Small intestine (tissue), 16 donors: ENCODE measurements at places on chromosomes 5 and 9. TPM values are rescaled to one million over a fixed set of nuclear protein-coding genes. Genes with fewer than 3 reads are reported as not detected.

Gene NXNL2
- 0.10 TPM for polyA plus RNA-seq

GRCh38 chr5:81638471-81638870 is 112.4 kb downstream of the SSBP2 start:
- no peak for DNase-seq

DNA sequence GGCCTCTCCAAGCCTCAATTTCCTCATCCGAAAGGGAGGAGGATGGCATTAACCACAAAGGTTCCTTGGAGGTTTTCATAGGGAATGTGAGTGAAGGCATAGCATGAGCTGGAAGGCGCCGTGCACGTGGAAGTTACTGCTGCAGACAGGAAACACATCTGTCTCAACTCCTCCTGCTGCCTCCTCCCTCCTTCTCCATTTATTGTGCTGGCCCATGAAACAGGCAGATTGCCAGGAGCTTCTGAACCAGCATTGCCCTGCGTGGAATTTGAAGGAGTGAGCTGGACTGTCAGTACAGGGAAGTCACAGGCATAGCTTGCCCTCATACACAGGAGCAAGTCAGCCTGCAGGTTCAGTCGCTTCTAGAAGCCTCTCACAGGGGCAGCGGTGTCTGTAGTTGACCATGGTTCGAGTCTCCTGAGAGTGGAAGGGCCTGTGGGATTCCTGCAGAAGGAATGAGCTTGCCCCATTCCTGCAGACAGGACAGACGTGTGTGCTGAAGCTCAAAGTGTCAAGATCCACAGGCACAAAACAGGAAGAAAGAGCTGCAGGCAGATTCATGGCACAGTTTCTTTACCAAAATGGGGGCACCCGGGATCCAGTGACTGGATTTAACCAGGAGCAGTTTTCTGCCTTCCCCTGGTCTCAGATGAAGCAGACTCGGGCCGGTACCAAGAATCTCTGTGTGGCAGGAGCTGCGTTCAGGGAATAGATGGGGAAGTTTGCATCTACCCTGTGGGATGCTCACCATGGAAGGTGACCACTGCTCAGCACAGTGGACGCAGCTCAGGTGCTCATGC is 48.7 kb upstream of the CTSL start:
- no peak for DNase-seq

Gene PPP3R2
- not detected for polyA plus RNA-seq

Gene IDNK
- 73.4 TPM for polyA plus RNA-seq

DNA sequence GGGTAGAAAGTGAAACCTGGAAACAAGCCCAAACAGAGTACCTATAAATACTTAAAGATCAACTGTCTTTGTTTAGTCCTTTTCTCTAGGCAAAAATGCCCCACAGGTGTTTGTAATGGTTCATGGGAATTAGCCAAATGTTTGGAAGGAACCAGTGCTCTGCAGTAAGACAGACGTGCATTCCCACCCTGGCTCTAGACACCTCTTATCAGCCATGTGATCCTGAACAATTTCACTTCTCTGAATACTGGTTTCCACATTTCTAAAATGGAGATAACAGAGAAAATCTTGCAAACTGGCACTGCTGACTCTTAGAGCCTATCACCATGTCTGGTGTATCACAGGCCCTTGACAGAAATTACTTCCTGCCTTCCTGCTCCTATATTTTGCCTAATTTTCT is 30.0 kb downstream of the GLIS3 start:
- no peak for DNase-seq

- DNase-seq = no peak
These were observed 3.8 kb upstream of the ATP6V0E1 start for GRCh38 chr5:172979778-172980177.

DNA sequence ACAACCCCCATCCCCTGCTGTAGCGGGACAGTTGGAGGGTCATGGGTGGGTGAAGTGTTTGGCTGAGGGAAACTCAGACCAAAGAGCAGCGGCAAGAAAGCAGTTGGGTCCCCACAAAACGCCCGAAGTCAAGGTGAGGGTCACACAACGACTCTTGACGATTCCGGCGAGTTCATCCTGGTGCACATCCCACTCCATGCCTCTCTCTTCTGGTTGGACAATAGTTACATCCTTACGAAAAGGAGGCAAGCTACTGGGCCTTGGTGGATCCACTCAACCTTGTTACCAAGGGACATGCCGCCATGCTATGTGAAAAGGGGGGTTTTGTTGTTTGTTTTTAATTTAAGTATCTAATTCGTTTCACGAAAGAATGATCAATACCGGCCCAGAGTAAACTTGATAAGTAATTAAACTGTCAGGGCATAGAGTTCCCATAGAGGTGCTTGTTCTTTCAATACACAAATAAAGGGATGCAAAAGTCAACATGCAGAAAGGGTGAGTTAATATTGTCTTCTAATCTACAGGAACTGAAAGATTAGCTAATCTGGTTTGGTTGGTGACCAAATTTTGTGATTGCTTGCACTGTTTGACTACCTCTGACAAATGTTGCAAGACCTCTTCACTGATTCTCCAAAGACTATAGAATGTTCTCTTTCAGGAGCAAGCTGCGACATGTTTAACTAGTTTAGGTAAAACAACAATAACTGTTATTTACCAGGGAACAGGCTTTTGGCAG is 732 bp upstream of the SMIM15 start:
- DNase-seq = no peak

DNA sequence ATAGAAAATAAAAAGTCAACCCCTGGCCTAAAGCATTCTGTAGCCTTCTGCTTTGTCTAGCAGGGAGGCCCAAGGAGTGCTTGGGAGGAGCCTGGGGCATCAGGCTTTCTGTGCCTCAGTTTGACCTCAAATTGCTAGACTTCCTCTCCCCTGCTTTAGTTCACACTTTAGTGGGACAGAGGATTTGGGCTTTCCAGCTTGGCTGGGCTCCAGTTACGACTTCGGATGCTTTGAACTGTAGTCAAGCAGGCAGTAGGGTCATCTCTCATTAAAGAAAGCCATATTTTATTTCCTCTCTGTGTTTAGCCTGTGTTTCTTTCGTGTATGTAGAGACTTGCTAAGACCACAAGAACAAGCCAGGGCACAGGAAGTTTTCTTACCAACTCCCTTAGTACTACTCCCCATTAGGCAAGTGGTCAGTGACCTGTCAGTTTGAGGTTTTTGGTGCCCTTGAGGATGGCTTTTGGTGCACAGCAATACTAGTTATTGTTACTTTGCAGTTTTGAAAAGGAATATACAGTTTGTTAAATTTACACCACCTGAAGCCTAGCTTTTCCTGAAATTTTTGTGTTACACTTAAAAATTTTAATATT is 334.7 kb downstream of the NDUFS4 start:
- no peak for DNase-seq

- peak; percentile 11 for DNase-seq
These were observed 1.3 kb downstream of the PSAT1 start for GRCh38 chr9:78298046-78298765.

Gene TIMD4
- polyA plus RNA-seq = not detected

Gene CRB2
- polyA plus RNA-seq = not detected

DNA sequence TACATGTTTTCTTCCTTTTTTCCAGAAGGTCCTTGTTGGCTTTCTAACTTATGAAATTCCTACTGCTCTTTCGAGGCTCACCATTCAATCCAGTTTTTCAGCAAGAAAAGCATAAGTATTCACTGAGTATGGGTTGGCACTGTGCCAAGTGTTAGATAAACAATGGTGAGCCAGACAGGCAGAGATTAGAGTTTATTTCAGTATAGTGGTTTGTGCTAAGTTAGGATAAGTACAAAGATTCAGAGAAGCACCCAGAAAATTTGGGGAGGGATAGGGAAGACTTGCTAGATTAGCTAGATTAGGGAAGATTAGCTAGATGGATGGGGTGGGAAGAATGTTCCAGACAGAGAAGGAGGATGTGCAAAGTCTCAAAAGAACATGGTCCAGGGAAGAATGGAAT is 122.9 kb downstream of the OXCT1 start:
- DNase-seq = peak; percentile 29

GRCh38 chr5:1057485-1058082 is 49.0 kb downstream of the NKD2 start:
- DNase-seq = no peak

- DNase-seq = peak; percentile 83
These were observed 213.4 kb downstream of the PTTG1 start for GRCh38 chr5:160635046-160635445.

DNA sequence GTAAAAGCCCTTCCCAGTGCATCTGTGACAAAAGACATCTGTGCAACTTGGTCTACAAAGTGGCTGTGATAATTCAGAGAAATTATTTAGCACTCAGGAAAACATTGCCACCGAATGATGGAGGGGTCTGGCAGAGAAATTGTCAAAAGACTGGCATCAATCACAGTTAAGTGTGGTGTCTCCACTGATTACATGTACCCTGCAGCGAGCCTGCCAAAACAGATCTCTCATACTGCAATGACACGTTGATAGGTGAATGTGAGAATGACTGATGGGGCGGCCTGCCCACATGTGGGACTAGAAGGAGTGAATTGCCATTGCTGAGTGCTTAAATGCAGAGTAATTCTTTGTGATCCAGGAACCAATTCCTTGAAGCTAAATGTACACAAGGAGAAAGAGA is 136.4 kb upstream of the PCSK5 start:
- no peak for DNase-seq

Gene SLC25A2
- 0.45 TPM for polyA plus RNA-seq
